Activated CD8-positive, alpha-beta memory T cell treated with anti-CD3 and anti-CD28 coated beads, Interleukin-2, amount 50 U/mL, for 4 hours (primary cell): ENCODE measurements at places on chromosomes 16 and 17.

DNA sequence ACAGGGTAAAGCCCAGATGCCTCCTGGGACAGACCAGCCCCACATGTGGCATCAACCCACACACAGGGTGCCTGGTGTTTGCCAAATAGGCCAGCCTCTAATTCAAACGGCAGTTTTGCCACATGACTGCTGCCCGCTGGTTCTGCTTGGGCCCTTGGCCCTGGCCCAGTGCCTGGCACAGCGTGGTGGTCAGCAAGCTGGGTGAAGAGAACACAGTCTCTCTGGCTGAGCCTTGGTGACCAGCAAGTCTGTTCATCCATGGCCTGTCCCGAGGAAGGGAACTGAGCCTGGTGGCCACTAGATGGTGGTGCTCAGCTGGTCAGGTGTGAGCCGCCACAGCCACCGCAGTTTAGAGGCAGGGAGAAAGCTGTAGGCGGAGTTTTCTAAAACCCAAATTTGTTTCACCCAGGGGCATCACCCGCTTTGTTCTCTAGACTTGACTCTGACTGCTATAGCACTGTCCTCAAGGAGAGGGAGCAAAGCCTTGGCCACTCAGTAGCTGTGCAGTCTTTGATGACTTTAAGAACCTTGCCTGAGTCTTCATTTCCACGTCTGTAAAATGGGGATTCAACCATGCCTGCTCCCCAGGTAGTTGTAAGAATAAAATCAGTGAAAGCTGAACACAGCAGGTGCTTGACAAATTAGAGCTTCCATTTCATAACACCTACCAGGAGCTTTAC, 4.7 kb upstream of the GFAP start:
- DNase-seq = peak; percentile 51

DNA sequence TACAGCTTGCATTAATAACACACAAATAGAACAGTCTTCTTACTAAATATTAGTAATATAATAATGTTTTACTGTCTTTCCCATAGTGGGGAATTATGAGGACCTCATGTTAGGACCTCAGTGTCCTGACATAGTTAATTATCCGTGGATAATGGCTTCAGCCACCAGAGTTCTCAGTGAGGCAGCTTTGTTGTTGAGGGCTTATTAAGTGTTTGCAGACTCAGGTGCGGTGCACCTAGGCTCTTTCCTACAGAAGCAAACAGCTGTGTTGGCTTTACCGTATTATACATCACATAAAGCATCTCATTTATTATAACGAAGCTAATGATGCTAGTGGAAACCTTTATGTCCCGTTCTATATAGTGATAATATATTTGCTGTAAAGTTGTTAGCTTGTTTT, 246.7 kb downstream of the FTO start:
- no peak for DNase-seq

GRCh38 chr16:15037745-15038144, 18.1 kb downstream of the NTAN1 start:
- no peak for DNase-seq

GRCh38 chr16:79334127-79334526, 266.4 kb downstream of the MAF start:
- DNase-seq = peak; percentile 18

GRCh38 chr16:23500212-23500861, 10.0 kb downstream of the GGA2 start:
- DNase-seq = no peak

- peak; percentile 25 for DNase-seq
Measured at GRCh38 chr17:78383725-78384471, 5.4 kb downstream of the PGS1 start.

DNA sequence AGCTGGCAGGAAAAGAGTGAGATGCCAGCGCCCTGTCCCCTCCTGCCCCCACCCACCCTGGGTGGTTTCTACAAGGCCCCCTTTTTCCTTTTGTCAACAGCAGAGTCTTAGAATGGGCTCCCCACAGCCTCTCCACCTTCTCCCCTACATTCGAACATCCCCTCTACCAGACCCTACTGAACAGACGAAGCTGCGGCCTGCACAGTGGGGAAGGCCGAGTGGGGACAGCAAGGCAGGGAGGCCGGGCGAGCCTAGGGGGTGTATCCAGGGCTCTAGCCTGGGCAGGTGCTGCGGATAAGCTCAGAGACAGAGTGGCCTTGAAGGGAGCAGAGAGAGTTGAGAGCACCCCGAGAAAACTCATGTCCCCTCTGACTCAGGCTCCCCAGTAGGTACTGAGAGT, 7.4 kb downstream of the ZACN start:
- no peak for DNase-seq

DNA sequence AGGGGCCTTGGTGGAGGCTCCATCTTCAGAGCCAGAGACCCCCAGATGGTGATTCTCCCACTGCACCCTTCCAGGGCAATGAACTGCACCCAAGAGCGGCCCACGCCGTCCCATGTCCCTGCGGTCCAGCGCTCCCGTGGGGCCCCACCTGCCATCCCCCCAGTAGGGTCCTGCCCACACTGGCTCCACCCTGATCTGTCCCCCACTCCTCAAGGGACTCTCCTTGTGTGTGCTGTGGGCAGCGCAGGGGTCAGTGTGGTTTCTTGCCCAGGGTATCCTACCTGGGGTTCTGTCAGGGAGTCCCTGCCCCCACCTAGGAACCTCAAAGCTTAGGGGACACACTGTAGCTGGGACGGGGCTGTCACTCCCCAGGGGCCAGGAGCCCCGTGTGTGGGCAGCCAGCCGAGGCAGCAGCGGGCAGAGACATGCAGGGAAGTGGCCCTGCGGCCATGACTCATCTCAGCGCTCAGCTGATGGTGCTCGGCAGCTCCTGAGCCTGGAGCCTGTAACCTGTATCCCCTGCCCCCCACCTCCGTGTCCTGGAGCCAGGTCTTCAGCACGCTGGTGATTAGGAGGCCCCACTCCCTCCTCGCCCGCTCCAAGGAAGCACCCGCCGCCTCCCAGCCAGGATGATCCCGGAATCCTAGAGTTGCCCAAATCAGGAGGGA, 35.7 kb upstream of the SSTR5 start:
- no peak for DNase-seq

DNA sequence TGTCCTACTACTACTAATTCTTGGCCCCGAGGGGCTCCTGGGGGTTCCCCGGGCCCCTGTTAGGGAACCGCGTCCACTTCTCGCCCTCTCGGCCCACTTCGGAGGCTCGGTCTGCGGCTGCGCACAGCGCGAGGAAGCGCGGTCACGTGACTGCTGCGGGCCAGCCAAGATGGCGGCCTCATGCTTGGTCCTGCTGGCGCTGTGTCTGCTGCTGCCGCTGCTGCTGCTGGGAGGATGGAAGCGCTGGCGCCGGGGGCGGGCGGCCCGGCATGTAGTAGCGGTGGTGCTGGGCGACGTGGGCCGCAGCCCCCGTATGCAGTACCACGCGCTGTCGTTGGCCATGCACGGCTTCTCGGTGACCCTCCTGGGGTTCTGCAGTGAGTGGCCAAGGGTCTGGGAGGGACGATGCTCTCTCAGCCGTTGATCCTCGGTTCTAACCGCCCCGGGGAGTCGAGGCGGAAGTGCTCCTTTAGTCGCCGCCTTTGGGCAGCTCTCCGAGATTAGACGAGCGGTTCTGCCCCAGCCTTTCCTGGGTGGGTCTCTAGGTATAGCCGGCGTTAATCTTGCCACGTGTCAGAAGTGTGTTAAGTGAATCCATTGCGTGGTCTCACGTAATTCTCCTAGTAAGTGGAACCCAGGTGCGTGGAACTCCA, at the start of gene ALG1:
TSS of gene ALG1 (plus strand) at position 163 of the 653 bp plus-strand sequence. CDS start at position 170, 7 bp downstream.
- peak; percentile 90 for DNase-seq

DNA sequence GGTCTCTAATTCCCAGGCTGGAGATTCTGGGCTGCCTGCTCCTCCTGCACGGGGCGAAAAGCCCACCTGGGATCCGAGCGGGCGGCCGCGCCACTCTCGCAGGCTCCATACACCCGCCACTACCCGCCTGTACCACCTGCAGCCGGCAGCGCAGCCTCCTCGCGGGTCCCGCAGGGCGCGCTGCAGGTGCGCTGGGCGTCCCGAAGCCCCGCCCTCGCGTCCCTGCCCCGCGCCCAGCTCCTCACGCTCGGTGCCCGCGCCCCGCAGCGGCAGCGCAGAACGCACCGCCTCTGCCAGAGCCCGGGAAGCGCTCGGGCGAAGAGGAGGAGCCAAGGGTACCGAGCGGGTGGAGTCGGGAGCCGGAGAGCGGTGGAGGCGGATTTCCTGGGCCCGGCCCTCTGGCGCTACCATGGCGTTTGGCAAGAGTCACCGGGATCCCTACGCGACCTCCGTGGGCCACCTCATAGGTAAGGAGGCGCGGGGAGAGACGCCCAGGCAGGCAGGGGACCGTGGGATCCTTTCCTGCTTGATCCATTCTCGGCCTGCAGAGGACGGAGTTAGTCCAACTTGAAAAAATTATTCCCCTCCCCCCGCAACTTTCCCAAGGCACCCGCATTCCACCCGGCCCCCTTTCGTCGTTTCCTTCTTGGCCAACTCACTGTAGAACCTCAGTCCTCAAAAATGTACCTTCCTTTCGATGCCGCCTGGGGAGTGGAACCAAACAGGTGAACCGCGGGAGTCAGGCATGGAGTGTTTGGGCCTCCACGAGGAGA, at the start of gene TOM1L1:
TSS of gene TOM1L1 (plus strand) at position 396 of the 773 bp plus-strand sequence. CDS start at position 410, 14 bp downstream.
- no peak for DNase-seq

GRCh38 chr16:86089991-86090390, 191.0 kb downstream of the IRF8 start:
- DNase-seq = no peak

GRCh38 chr17:76382803-76383545, 1.4 kb upstream of the SPHK1 start:
- DNase-seq = peak; percentile 59

GRCh38 chr17:6187836-6188235, 117.7 kb downstream of the WSCD1 start:
- no peak for DNase-seq

DNA sequence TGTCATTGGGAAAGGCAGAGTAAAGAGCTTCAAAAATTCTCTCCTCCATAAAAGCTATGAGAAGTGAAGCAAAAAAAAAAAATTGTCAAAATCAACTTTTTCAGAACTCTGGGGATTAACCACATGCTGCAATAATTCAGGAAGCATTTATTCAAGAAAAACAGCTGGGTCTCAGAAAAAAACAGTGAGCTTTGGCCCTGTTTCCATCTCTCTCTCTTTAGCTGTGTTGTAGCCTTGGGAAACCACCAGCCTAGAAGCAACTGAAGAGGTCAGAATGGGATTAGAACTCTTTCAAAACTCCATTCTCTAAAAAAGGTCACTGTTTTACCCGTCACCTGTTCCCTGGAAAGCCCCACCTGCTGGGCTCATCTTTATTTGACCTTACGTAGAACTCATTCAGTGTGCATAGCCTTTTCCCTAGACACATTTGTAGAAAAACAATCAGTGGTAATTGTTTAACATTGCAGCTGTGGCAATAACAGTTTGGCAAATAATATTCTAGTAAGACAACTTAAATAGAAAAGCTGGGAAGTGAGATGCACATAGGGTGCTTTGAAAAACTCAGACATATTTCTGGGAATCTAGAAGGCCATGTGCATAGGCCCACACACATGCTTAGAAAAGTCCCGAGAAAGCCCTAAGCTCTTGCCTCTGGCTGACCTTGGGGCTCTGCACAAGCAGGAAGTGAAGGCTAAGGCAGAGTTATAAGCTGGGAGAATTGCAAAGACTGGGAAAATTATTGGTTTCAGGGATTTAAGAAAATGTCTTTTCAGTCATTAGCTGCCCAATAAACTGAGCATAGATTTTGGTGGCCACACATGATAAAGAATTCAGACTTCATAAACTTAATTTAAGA, 18.0 kb downstream of the SLC5A11 start:
- DNase-seq = no peak

DNA sequence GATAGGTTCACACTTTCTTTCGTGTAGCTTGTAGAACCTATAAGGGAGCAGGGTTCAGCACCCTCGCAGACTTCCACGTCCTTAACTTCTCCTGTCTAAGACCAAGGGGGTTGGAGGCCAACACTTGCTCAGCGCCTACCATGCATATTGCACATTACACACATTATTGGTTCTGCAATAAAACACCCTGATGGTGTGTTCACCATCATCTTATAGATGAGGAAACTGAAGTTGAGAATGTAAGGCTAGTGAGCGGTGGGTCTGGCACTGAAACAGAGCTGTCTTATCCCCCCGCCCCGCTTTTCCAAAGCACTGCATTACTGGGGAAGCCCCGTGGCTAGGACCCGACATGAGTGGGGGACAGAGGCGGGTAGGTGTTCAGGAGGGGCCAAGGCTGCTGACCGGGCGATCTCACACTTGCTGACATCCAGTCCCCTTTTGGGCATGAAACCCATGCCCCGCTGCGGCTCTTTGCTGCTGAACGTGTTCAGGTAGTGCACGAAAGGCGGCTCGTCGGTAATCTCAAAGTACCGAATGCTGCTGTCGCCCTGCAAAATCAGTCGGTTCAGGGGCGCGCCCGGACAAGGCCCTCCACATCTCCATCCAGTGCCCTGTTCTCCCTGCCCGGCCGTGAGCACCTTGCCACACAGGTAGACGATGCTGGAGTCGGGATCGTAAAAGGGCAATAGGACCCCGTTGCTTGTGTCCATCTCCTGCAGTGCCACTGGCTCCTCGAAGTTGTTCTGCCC, 6.2 kb downstream of the CORO6 start:
- DNase-seq = no peak

DNA sequence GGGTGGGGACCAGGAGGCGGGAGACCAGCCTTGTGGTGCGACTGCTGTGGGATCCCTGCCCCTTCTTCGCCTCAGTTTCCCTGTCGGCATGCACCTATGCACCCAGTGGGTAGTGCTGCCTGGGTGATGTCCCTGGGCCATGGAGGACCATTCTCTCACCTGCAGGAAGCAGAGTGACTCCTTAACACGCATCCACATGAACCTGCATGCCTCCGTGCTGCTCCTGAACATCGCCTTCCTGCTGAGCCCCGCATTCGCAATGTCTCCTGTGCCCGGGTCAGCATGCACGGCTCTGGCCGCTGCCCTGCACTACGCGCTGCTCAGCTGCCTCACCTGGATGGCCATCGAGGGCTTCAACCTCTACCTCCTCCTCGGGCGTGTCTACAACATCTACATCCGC, 25.2 kb downstream of the ADGRG5 start:
- DNase-seq = no peak

- DNase-seq = no peak
Measured at GRCh38 chr17:30928584-30928983, 6.8 kb downstream of the ADAP2 start.

GRCh38 chr17:1002771-1003555, 6.0 kb downstream of the TIMM22 start:
- no peak for DNase-seq

DNA sequence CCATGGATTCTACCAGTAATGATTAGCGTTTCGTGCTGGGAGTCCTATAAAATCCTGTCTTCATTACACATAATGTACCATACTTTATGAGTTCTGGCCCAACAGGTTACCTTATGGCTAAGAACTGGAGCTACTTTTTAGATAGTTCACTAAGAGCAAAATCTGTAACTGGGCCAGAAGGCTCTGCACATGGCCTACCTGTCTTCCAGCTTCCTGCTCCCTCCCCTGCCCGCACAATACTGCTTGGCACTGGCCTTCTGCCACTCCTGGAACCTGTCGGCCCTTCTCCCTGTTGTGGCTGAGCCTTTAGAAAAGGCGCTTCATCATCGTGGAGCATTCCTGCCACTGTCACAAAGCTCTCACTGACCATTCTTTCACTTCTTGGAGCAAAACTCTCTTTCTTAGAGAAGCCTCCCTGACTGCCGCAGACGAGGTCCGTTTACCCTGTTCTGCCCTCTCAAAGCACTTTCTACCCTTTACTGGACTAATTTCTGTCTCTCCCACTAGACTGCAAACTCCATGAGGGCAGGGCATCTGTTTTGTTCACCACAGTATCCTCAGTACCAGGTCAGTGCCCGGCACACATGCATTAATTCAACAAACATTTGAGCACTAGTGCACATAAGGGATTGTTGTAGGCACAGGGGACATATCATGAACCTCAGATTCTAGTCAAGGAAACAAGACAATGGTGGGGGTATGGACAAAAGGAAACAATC, 116.5 kb downstream of the PARN start:
- no peak for DNase-seq

GRCh38 chr17:2406903-2407790, 6.3 kb upstream of the MNT start:
- no peak for DNase-seq
